ENCODE measurements at places on chromosomes 6 and 20.
A peak's percentile ranks its signal among the peaks of the same experiment; 100 is the strongest.

DNA sequence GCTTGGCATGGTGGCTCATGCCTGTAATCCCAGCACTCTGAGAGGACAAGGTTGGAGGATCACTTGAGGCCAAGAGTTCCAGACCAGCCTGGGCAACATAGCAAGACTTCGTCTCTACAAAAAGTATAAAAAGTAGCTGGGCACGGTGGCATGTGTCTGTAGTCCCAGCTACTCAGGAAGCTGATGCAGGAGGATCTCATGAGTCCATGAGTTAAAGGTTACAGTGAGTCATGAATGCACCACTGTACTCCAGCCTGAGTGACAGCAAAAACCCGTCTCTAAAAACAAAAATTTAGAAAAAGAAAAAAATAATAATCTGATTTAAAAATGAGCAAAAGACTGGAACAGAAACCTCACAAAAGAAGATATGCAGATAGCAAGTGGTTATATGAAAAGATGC lies 279.7 kb downstream of the RNGTT start:
- DNase-seq = no peak

DNA sequence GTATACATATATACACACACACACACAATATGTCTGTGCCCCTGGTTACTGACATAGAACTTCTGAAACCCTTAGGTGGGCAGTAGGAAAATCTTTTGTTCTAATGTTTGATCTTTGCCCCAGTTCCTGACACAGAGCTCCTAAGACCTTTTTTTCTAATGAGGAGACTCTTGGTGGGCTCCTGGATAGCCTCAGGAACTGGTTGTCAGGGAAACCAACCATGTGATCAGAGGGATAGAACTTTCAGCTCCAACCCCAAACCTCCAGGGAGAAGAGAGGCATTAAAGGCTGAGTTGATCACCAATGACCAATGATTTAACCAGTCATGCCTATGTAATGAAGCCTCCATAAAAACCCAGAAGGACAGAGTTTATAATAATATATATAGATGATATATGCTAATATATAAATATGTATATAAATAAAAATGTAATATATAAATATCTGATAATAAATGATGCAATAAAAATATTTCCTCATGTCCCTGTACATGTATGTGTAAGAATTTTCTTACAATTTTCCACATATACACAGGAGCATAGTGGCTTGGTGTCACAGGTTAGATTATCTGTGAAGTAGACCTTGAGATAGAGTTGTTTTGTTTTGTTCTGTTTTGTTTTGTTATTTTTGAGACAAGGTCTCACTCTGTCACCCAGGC lies 93.3 kb downstream of the GPX5 start:
- DNase-seq = no peak

- no peak for DNase-seq
Observed at GRCh38 chr6:129632172-129632613, 77.8 kb downstream of the ARHGAP18 start.

GRCh38 chr20:41213150-41213820 lies 75.9 kb downstream of the PLCG1 start:
- no peak for DNase-seq

DNA sequence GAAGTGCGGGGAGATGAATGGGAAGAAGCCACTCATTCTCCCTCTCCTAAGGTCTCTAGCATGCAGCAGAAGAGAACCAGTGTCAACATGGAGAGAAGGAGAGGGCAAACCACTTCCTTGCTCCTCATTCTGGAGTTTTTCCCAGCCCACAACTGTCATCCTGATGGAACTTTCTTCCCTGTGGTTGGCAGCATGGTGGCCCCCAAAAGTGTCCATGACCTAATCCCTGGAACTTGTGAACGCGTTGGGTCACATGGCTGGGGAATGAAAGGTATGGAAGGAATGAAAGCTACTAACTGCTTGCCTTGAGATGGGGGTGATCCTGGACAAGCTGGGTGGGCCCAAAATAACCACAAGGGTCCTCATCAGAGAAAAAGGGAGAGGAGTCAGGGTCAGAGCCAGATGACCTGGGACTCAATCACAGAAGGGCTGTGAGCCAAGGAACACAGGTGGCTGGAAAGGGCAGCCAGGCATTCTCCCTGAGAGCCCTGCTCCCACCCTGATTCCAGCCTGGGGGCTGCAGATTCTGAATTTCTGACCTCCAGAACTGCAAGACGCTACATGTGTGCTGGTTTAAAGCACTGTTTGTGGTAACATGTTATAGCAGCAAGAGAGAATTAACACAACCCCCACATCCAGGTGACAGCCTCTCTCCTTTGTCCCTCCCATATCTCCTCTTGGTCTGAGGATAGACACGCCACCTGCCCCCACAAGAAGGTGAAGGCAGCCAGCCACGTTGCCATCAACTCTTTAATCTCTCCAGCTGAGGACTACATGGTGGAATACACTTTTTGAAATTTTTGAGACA lies 63.2 kb downstream of the PYGB start:
- peak; percentile 80 for DNase-seq

DNA sequence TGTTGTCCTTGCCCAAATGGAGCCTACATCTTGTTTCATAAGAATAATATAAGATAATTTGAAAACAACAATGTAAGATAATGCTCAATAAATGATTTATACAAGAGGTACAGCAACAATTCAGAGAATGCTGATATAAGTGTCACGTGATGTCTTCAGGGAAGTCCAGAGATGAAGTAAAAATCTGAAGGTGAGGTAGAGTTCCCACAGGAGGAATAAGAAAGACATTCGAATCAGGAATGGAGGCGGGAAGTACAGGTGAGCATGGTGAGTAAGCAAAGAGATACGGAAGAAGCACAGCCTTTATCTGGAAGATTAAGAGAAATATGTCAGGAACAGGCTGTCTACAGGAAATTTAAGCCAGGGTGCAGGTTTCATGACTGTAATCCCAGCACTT lies 165.9 kb upstream of the MARCKS start:
- DNase-seq = no peak

DNA sequence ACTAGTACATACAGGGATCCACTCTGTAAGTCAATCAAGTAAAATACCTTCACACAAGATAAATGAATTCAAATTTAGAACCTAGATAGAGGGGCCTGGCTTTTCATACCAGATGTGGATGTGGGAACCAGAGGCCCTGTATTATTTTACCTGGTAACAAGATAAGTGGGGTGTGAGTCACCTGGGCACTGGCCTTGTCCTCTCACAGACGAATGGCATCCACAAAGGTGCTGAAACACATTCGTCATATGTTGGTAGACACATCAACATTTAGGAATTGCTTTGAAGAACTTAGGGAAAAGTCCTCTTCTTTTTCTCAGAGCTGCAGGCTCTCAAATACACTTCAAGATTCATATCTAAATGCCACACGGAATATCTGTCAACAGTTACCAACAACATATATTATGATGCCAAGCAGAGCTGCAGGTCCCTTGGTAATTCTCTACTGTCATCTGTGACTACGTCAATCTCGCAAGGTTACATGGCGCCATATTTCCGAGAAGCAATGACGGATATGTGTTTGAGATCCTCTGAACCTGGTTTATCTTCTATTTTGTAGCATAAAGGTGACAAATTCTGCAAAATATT lies 618.6 kb downstream of the EPM2A start:
- DNase-seq = no peak

DNA sequence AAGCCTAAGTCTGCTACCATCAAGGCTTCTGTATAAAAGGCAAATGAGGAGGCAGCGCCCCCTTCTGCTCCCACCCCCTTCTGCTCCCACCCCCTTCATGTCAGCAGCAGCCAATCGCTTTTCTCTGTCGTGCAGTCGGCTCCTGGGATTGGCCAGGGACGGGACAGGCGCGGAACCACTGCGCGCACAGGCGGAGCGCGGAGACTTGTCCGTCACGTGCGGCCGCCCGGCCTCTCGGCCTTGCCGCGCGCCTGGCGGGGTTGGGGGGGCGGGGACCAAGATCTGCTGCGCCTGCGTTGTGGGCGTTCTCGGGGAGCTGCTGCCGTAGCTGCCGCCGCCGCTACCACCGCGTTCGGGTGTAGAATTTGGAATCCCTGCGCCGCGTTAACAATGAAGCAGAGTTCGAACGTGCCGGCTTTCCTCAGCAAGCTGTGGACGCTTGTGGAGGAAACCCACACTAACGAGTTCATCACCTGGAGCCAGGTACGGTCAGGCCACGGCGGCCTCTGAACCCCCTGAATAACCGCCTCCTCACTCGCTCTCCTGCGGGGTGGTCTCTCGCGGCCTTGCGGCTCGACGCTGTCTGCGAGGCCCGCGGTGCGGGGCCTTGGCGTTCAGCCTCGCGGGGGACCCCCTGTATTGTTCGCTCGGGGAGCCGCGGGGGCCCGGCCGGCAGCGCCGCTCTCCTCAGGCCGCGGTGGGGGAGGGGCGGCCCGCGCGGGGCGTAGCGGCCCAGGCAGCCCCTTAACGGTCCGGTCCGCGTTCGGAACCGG lies at the start of gene HSF2:
Gene HSF2 (plus strand): TSS at position 305 of the 773 bp plus-strand sequence. CDS start 86 bp downstream, at position 391.
- DNase-seq = peak; percentile 94

Measured in BJ (cell line).